ENCODE measurements at places on chromosomes 13 and 19.

DNA sequence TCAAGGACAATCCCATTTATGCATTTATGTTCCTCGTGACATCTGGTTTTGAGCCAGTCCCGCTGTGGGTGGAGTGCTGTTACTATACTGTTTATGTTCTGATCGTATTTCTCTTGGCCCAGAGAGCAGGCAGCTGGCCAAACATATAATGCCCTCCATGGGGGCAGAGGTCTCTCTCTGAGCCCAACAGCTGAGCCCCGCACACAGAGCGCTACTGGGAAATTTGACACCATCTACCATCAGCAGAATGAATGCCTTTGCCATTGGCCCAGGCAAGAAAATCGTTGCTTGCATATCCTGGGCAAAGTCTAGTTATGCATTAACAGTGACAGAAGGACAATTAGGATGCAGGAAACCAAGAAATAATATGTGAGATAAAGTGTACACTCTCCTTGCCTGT is 126.8 kb upstream of the CACNA1A start:
- peak; percentile 97 for DNase-seq

GRCh38 chr13:45149964-45150363 is 29.7 kb downstream of the GTF2F2 start:
- DNase-seq: no peak

DNA sequence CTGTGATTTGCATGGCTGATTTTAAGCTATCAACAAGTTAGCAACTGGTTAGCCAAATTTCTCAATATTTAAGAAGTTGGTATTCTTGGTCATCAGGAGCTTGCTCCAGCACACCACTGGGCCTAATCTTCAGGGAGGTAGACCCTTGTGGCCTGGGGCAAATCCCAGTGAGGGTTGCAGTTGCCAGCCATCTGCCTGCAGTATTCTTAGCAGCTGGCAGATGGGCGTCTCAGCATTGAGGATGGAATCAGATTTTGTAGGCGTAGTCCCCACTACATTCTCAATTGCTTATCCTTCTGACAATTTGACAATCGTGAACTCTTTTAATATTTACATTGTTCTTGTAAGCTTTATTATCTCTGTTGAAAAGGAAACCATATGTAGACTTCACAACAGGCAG is 1266.2 kb downstream of the SLITRK5 start:
- peak; percentile 69 for DNase-seq

DNA sequence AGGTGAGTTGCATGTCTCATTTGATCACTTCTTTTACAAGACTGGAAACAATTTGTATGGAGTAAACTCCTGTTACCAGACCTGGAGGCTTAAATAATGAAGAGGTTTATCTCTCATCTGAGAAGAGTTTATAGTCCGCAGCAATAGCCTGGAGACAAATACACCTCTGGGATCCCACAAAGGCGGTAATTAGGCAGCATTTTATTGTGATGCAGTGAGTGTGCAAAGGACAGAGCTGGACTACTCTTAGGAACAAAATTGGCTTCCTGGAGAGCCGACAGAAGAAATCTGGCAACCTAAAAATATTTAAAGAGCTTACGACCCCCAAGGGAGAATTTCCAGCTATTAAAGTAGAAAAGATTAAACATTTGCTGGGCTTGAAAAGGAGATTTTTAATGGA is 11.8 kb upstream of the KATNAL1 start:
- no peak for DNase-seq

DNA sequence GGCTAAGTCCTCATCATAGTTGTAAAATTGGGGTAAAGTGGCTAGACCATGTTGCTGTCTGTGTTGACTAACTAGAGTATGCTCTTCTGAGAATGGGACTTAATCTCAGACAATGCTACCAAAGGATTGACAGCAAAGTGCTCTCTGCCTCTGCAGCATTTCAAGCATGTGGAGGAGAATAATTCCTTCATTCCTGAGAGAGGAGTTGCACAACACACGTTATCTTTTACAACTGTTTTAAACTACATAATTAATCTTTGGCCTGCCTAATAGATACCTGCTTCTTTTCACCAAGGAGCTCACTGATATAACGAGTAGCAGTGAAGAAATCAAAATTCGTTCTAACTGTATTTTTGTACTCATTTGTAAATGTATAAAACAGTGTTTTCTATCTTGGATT is 2172.2 kb downstream of the PCDH9 start:
- no peak for DNase-seq

GRCh38 chr13:102651392-102651791 is 43.5 kb downstream of the METTL21C start:
- no peak for DNase-seq

DNA sequence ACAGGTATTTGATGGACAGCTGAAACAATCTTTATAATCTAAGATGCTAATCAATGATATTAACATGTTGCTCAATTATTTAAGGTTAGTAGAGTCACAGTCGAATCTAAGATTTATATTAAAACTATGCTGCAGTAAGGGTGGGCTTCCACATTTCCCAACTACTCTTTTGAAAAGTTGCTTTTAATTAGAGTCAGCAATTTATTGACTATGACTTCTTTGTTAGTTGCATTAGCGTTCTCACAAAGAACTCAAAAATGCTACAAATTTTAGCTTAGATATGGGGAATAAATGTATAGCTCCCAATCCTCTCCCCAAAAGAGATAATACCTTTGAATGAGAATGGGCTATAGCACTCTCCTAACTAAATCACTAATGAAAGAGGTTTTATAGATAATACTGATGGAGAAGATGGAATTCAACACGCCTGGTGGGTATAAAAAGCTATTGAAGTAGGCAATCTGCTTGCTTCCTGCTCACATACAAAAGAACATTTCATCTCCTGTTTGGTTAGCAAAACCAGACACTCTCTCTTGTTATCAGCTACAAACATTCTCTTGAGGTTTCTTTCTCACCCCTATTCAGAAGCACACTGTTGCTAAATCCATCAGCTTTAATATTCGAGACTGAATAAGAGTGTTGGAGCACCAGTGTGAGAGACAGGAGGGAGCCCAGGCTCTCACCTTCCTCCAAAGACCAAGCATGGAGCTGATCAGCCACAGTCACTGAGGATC is 2.4 kb upstream of the FLT1 start:
- no peak for DNase-seq

DNA sequence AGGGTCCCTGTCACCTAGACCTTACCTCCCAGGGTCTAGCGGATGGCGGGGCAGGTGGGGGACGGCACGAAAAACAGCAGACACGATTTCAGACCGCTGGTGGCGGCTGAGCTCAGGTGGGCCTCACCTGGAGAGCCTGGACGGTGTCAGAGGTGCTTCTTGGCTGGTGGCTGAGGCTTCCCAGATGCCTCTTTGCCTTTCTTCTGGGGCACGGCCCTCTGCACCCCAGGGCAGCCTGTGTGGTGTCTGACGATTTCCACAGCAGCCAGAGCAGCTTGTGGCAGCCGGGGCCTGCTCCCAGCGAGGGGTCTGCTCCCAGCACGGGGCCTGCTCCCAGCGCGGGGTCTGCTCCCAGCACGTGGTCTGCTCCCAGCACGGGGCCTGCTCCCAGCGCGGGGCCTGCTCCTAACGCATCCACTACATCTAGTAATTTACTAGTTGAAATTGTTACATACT is 66.7 kb downstream of the ATP11A start:
- DNase-seq: no peak

DNA sequence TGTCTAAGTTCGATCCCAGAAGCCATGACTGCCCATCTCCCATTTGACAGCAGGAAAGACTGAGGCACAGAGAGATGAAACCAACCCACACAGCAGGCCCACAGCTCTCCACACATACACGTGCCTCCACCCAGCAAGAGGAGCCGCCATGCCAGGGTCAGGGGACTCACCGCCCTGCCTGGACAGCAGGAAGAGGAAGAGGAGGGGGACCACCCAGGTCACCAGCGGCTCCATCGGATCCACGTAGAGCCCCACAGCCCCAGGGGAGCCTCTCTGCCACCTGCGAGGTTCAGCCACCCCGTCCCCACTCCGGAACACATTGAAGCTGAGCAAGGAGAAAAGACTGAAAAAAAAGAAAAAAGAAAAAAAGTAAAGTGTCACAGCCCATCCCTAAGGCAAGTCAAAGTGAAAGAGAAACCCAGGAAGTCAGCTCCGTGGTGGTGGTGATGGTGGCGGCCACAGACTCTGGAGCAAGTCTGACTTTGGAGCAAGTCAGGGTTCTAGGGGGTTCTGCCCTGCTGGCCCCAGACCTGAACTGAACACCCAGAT is at the start of gene IL12RB1:
IL12RB1 (minus strand) TSS at position 345 of the 549 bp plus-strand sequence; CDS start at position 234, 111 bp downstream.
- no peak for DNase-seq

GRCh38 chr19:13410946-13411345 is 95.3 kb downstream of the CACNA1A start:
- DNase-seq: no peak
